ENCODE measurements at places on chromosomes 6 and 20. TPM values are rescaled to one million over a fixed set of nuclear protein-coding genes. Genes with fewer than 3 reads are reported as not detected.

The NOP56 gene
- 501 TPM for total RNA-seq

The PTPN1 gene
- 73.9 TPM for total RNA-seq

The MUC21 gene
- total RNA-seq = not detected

The DEFB124 gene
- not detected for total RNA-seq

The KIF25 gene
- total RNA-seq = not detected

The KCNG1 gene
- not detected for total RNA-seq

The SOX18 gene
- 0.75 TPM for total RNA-seq

The MDN1 gene
- 58.9 TPM for total RNA-seq

The ARHGAP40 gene
- not detected for total RNA-seq

The ETV7 gene
- total RNA-seq = 2.7 TPM

The MAS1 gene
- total RNA-seq = not detected

The FAM83C gene
- total RNA-seq = not detected

The EYA4 gene
- not detected for total RNA-seq

The BPIFB2 gene
- total RNA-seq = not detected

The PXDC1 gene
- total RNA-seq = 0.11 TPM

The DNAH8 gene
- total RNA-seq = 0.02 TPM

The RPS10 gene
- 1,512 TPM for total RNA-seq

The HCRTR2 gene
- total RNA-seq = not detected

The PPP1R18 gene
- total RNA-seq = 247 TPM

The LGSN gene
- not detected for total RNA-seq
